ENCODE measurements at places on chromosomes 1 and 21.
A peak's percentile ranks its signal among the peaks of the same experiment; 100 is the strongest.

DNA sequence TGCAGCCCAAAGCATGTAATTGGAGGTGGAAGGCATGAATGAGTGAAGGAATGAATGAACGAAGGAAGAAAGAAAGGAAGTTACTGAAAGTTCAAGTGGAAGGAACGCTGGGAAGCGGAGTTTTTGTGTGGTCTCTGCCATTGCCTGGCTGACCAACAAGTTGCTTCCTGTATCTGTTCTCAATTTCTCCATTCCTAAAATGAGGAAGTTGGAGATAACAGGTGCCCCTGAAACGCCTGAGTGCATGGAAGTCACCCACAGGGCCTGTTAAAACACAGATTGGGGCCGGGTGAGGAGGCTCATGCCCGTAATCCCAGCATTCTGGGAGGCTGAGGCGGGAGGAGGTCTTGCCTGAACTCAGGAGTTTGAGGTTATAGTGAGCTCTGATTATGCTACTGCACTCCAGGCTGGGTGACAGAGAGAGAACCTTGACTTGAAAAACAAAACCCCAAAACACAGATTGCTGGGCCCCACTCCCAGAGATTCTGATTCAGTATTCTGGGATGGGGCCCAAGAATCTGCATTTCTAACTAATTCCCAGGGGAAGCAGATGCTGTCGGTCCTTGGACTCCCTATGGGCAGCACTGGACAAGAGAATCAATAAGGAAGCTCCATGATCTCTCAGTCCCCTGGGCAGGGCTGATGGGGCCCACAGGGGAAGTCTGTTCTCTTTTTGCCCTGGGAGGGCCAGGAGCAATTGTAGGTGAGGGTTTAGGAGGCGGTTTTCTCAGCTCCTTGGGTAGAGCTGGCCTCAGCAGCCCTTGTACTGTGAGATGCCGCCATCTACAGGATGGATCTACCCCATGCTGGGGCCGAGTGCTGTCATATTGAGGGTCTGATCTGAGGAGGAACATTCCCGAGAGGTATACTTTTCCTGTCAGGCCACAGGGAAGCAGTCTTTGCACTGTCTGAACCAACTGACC is 3.3 kb upstream of the CNR2 start:
- peak; percentile 38 for DNase-seq

DNA sequence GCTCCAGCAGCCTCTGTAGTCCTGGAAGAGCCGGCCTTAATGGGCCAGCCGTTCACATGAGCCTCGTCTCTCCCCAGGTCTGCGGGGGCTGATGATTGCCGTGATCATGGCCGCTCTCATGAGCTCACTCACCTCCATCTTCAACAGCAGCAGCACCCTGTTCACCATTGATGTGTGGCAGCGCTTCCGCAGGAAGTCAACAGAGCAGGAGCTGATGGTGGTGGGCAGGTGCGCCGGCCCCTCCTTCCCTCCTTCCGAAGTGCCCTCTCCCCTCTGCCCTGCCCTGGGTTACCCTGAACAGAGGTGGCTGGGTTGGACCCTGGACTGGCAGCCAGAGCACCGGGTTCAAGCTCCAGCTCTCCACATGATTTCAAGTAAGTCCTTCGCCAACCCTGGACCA is 13.1 kb downstream of the SLC5A9 start:
- no peak for DNase-seq

DNA sequence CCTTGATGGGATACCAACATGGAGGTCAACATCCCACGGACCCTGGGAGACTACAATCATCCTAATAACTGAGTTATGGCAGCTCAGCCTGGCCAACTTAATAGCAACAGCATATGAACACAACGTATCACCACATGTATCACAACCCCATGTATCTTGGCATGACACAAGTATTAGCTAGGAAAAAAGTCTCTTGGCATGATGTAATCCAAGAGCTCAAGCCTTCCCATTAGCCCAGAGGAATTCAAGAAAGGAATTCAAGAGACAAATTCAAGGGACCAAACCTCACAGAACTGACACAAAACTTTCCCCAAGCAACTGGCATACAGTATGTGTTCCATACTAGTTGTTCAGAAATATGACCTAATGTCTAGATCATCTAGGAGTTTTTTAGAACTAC is 100.9 kb upstream of the HMGB4 start:
- no peak for DNase-seq

DNA sequence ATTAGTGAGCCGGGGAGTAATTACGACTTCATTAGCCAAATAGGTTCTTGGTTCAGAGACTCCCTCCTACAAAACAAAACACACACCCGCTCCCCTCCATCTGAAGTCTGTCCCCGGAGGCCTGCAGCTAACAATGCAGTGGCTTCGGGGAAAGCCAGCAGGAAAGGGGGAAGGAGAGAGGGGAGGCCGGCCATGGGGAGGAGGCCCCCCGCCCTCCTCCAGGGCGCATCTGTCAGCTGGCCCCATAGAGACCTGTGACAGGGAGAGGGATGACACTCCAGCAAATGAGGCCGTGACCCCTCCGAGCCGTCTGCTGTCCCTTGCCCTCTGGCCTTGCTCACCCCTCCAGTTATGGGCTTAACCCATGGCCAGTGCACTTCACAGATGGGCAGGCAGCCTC is 12.1 kb upstream of the CNTN2 start:
- no peak for DNase-seq

DNA sequence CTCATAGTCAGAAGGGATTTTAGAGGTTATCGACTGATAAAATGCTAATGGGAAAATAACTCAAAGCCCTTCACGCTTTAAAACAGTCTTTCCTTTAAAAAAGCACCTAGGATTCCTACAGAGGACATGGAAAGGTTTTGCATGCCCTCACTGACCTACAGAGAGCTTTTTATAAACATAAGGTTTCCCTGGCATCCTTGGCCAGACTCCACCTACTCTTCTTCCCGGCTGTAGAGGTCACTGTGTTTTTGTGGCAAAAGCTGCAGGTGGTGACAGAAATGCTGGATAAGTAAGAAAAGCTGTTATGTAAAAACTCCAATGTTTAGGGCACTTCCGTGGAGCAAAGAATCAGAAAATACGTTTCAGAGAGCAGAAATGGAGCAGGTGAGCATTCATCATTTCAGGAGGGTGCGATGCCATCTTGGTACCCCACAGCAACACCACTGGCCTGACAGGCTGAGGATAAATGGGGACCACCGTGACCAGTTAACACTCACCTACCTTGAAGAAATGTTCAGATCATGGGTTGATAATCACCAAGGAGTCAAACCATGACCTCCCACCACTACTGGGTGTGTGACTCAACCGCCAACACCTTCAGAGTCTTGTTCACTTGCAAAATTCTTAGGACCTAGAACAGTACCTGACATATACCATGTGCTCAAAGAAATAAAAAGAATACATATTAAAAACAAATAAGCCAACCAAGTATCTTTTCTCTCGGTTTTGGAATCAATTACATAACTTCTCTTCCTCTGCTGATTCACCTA is 46.6 kb downstream of the SSBP3 start:
- DNase-seq = no peak

DNA sequence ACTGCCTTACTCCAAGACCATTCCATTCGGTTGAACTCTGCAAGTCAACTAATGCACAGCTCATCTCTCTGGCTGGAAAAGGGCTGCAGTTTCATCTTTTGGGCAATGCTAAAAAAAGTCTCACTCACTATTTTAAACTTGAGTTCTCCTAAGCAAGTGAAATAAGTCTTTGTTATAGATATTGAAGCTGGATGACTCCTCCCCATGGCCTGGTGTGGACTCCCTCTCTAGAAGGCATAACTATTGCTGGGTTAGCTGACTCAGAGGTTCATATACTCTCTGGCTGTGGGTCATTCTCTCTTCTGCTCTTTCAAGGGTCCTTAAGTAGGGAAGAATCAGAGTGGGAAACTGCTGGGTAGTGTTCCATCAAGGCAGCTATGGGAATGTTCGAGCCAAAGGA is 88.0 kb downstream of the XCL2 start:
- no peak for DNase-seq

DNA sequence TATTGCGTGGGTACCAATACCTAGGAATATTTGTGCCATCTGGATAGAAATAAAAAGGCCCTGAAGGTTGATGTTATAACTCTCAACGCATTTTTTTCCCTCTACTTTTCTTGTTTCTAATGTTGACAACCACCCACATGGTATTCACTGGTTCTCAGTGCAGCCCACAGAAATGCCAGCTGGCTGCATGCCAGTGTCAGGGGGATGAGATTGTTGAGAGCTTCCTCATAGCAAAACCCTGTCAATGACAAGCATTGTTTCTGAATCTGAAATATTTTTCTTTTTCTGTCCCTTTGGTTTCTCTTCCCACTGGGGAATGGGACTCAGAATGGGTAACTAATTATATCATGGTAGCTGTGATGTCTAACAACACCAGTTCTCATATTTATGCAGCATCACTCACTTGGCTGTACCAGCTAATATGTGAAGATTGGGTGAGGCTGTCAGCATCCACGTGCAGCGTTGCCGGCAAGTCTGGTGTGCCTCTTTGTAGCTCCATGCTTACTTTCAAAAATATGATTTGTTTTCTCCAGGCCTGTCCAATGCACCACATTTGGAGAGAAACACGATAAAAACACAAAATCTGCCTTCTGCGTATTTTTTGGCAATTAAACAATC is 284.6 kb downstream of the PTBP2 start:
- DNase-seq = no peak

- DNase-seq = no peak
These were observed 81.2 kb upstream of the COA6 start for GRCh38 chr1:234292011-234292410.

GRCh38 chr1:12456979-12457378 is 161.0 kb downstream of the DHRS3 start:
- DNase-seq = no peak

GRCh38 chr1:67879485-67879884 is 46.2 kb upstream of the GNG12 start:
- no peak for DNase-seq

GRCh38 chr1:38291906-38292521 is 245.4 kb upstream of the POU3F1 start:
- no peak for DNase-seq

DNA sequence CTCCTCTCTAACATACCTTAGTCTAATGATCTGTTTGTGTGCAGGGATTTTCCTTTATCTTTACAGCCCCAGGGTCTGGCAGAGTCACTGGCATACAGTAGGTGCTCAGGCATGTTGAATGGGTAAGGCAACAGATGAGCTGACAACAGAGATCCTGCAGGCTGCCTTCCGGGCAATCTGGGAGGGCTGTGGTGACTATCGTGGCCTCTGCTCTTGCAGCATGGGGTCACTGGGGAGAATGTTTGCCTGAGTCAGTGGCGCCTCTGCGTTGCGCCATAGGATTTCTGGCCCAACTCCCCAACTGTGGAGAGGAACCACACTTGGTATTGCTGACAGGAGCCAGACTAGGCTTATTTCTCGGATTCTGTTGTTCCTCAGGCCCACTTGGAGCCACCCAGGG is 93.8 kb downstream of the LAMC2 start:
- no peak for DNase-seq

GRCh38 chr1:67958472-67958871 is 92.0 kb downstream of the DIRAS3 start:
- DNase-seq = no peak

GRCh38 chr1:39391691-39392679 is 99.5 kb upstream of the BMP8A start:
- no peak for DNase-seq

GRCh38 chr1:52814465-52814864 is 28.1 kb upstream of the ZYG11A start:
- no peak for DNase-seq

GRCh38 chr1:202807451-202807925 is 733 bp downstream of the KDM5B start:
- DNase-seq = no peak

DNA sequence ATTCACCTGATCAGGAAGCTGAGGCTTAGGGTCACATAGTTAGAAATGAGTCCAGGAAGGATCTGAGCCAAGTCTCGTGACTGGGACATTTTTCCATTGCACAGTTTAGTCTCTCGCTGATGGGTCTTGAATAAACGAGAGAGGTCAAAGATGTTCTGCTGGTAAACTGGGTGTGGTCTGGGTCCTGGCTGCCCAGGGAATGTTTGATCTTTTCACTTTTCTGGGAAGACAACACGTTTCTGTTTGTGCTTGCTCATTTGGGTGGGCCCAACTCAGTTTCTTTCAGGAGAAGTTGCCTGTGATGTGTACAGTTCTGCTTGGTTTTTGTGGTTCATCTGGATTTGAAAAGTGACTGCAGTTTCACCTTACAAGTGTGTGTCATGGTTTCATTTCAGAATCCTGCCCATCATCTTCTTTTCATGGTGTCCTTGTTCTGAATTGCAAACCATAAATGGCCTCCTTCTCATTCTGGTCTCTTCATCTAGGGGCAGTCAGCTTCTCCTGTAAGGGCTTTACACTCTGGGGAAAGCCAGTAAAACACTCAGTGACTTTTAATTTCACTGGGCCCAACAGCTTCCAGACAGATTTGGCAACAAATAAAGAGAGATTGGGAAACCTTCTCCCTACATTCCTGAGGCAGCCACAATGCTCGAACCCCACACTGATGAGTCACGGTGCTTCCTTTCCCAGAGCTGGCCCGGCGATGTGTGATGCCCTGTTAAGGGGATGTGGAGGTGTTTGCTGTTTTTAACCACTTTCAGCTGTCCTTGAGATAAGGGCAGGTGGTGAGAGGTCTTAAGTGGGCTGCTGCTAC is 7.2 kb upstream of the TACSTD2 start:
- DNase-seq = no peak

DNA sequence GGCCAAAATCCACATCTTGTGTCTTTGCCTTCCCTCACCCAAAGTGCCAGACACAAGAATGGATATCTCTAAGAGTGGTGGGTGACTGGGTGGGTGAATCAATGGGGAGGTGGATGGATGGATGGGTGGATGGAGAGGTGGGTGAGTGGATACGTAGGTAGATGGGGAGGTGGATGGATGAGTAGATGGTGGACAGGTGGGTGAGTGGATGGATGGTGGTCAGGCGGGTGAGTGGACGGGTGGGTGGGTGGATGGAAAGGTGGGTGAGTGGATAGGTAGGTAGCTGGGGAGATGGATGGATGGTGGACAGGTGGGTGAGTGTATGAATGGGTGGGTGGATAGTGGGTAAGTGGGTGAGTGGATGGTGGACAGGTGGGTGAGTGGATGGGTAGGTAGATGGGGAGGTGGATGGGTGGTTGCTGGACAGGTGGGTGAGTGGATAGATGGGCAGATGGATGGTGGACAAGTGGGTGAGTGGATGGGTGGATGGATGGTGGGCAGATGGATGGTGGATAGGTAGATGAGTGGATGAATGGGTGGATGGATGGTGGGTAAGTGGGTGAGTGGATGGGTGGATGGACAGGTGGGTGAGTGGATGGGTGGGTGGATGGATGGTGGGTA is 34.2 kb downstream of the SLC19A1 start:
- no peak for DNase-seq

- no peak for DNase-seq
These were observed 33.0 kb upstream of the AGO1 start for GRCh38 chr1:35850051-35850450.

- DNase-seq = no peak
These were observed 7.7 kb upstream of the HPCA start for GRCh38 chr1:32878637-32879041.

GRCh38 chr21:42732033-42732410 is 78.6 kb downstream of the PDE9A start:
- no peak for DNase-seq

- DNase-seq = no peak
These were observed 37.9 kb upstream of the EEIG2 start for GRCh38 chr1:108521990-108522393.

- no peak for DNase-seq
These were observed 31.7 kb upstream of the HAO2 start for GRCh38 chr1:119336848-119337247.

- DNase-seq = no peak
These were observed 664.1 kb upstream of the CAMK1G start for GRCh38 chr1:208919371-208919770.

- no peak for DNase-seq
These were observed 48.5 kb upstream of the IGSF21 start for GRCh38 chr1:18058981-18059605.
